Peyer's patch (tissue), 4 donors: ENCODE measurements at places on chromosomes 13 and 19. TPM values are rescaled to one million over a fixed set of nuclear protein-coding genes. Genes with fewer than 3 reads are reported as not detected.
A peak's percentile ranks its signal among the peaks of the same experiment; 100 is the strongest.

GRCh38 chr19:19417046-19417445 is 11.6 kb downstream of the GATAD2A start:
- H3K36me3 ChIP-seq = no peaks in the 10 kb centered on the region
- no peaks in the 10 kb centered on the region for H3K4me1 ChIP-seq
- H3K27me3 ChIP-seq = no peaks in the 10 kb centered on the region
- H3K27ac ChIP-seq = no peak overlapping the region
- H3K4me3 ChIP-seq = no peak overlapping the region

GRCh38 chr19:2015608-2015950 is at the start of gene BTBD2:
Gene BTBD2 (minus strand): TSS chr19:2015714. CDS start chr19:2015703, 11 bp downstream.
- H3K27ac ChIP-seq = peak within 1 kb of the TSS; percentile 75
- H3K4me1 ChIP-seq = no peaks in the 10 kb centered on the region
- peak within 1 kb of the TSS; percentile 58 for H3K4me3 ChIP-seq
- no peaks in the 10 kb centered on the region for H3K27me3 ChIP-seq
- peak; percentile 66 for DNase-seq

The CLEC17A gene
- total RNA-seq = 12.4 TPM

DNA sequence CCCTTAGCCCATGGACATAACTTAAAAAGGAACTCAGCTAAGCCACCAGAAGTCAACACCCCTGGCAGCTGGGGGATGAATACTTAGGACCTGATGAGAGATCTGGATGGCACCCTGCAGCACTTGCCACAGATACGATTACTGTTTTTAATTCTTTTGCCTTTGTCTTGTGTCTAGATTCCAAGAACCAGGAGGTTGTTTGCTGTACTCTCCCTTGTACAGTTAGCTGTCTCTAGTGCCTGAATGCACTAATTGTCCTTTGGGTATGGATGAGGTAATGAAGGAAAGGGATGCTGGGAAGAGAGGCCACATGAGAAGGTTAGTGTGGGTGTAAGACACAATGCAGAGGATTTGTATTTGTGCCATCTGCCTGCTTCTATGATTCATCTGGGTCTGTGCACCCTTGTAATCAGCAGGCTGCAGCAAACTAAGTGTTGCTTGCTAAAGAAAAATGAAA is 385.8 kb downstream of the KCNRG start:
- DNase-seq = no peak
- no peaks in the 10 kb centered on the region for H3K4me1 ChIP-seq
- H3K36me3 ChIP-seq = no peaks in the 10 kb centered on the region
- no peak overlapping the region for H3K27ac ChIP-seq
- no peaks in the 10 kb centered on the region for H3K27me3 ChIP-seq

The SAE1 gene
- 35.9 TPM for total RNA-seq

DNA sequence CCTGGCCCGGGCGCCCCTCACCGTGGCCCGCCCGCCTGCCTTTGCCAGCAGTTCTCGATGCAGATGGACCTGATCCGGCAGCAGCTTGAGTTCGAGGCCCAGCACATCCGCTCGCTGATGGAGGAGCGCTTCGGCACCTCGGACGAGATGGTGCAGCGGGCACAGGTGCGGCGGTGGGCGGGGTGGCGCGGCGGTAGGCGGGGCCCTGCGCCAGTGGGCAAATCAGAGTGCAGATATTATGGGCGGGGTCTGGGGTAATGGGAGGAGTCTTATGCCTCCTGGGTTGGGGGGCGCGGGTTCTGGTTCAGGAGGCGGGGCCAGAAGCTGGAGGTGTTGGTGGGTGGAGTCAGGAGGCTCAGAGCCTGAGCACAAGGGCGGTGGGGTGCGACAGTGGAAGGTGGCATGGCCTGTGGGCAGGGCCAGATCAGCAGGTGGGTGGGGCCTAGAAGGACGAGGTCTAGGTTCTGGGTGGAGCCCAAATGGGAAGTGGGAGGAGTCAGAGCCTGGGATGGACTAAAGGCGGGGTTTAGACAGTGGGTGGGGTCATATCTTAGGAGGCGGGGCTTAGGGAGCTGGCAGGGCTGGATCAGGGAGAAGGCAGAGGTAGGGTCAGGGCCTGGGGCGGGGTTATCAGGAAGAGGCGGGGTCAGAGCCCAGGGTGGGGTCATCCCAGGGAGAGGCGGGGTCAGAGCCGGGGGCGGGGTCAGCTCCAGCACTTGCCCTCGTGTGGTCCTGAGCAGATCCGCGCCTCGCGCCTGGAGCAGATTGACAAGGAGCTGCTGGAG is 5.6 kb downstream of the APC2 start:
- H3K4me3 ChIP-seq = peak overlapping the region; percentile 6
- H3K27ac ChIP-seq = no peak overlapping the region
- peaks cover 9% of the 10 kb centered on the region for H3K4me1 ChIP-seq
- peak; percentile 92 for DNase-seq
- no peaks in the 10 kb centered on the region for H3K27me3 ChIP-seq

DNA sequence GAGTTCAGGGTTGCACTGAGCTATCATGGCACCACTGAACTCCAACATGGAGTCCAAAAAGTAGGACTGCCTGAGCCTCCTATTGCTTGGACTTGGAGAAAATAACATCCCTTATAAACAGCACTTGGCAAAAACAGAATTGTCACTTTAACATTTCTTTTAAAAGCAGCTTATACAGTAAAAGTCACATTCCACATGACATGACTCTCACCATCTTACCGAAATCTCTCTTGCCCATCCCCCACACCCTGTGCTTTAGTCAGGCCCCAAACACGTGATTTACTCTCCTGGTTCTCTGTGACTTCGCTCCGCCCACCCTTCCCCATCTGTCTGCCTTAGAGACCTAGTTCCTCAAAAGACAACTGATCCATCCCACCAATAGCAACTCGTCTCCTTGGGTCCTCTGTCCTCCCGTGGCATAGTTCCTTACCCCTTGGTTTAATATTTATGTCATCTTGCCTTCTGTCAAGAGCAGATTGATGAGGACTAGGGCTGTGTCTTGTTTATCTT is 4.6 kb downstream of the SAFB start:
- peaks cover 45% of the 10 kb centered on the region for H3K36me3 ChIP-seq
- no peak overlapping the region for H3K4me3 ChIP-seq
- no peaks in the 10 kb centered on the region for H3K27me3 ChIP-seq
- DNase-seq = no peak

GRCh38 chr13:28056970-28057712 is 43.2 kb downstream of the FLT3 start:
- H3K4me1 ChIP-seq = no peaks in the 10 kb centered on the region
- H3K27me3 ChIP-seq = no peaks in the 10 kb centered on the region
- H3K27ac ChIP-seq = no peak overlapping the region
- no peak overlapping the region for H3K4me3 ChIP-seq

The FXYD1 gene
- total RNA-seq = 12.7 TPM

The PTGER1 gene
- not detected for total RNA-seq

DNA sequence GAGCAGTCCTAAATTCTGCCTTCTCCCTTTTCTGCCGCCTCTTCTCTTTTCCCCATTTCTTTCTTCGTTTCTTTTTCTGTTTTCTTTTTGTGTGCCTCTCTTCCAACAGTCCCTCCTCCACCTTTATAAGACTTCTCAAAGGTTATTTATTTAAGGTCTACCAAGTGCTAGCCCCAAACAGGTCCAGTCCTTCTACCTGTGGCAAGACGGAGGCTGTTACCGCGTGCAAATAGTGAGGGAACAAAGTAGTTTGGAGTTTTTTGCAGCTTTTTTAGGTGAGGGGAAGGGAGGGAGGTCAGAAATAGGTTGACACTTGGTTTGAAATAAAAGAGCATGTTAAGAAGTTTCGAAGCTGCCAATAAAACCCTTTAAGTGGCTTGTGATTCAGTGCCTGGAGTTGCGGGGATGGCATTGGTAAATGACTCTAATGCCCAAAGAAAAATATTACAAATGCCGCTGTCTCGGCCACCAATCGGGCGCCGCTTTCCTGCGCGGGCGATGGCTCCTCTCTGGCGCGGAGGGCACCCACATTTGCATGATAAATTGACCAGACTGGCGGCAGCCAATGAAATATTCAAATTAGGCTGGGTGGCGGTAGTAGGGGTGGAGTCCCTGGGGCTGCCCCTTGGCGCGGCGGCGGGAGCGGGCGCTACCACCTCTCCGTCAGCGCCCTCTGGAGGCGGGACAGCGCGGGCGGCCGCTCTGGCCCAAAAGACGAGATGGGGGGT is 7.5 kb upstream of the TSHZ3 start:
- H3K27me3 ChIP-seq = no peaks in the 10 kb centered on the region
- H3K27ac ChIP-seq = no peak overlapping the region
- no peak for DNase-seq
- H3K36me3 ChIP-seq = no peaks in the 10 kb centered on the region
- no peak overlapping the region for H3K4me3 ChIP-seq
- H3K4me1 ChIP-seq = no peaks in the 10 kb centered on the region

The FOSB gene
- total RNA-seq = 4.4 TPM

The IGFL3 gene
- total RNA-seq = not detected

DNA sequence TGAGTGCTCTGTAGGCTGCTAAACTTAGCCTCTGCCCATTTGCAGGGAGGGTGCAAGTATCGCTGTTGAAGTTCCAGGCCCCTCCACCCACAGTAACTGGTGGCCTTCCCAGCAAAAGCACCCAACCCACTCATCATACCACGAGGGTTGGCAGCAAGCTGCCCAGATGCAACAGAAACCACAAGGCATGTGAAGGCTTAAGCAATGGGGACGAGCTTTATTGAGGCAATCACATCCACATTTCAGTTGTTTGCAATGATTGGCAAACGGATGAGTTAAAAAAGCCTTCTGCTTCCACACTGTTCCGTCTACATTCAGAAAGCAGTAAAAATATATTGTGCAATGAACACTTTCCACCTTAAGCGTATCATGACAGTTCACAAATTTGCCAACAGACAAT is 10.3 kb downstream of the GJB6 start:
- DNase-seq = no peak
- H3K4me3 ChIP-seq = no peak overlapping the region
- H3K27me3 ChIP-seq = no peaks in the 10 kb centered on the region
- no peak overlapping the region for H3K27ac ChIP-seq
- no peaks in the 10 kb centered on the region for H3K4me1 ChIP-seq

GRCh38 chr13:41352935-41353840 is 42.1 kb downstream of the NAA16 start:
- no peaks in the 10 kb centered on the region for H3K27me3 ChIP-seq
- peaks cover 3% of the 10 kb centered on the region for H3K36me3 ChIP-seq
- no peak overlapping the region for H3K27ac ChIP-seq
- no peak for DNase-seq
- no peaks in the 10 kb centered on the region for H3K4me1 ChIP-seq

DNA sequence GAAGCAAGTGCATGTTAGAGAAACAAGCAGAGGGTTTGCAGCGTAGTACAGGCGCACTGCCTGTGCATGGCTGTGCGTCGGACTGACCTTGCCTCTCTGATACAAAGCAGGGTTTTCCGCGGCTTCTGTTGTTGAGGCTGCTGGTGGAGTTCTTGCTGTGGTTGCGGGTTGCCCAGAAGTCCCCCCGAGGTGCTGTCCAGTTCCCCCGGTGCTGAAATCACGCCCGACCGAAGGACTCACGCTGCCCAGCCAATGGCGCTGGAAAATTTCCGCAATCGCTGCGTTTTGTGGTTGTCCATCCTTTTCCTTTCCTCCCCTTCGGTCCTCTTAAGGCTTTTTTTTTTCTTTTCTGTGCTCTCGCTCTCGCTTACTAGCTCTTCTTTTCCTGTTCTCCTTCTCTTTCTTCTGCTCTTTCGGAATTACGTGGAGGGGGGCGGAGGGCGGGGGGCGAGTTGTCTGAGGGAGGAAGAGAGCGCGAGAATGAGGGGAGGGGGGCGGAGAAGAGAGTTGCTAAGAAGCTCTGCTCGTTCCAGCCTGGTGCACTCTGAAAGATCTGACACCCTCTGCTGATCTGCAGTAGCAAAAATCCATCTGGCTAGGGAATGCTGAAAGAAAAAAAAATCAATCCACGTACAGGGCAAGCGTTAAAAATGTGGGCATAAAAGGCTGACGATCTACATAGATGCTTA is at the start of gene SLITRK1:
SLITRK1 (minus strand) TSS at position 558 of the 689 bp plus-strand sequence. CDS start 967 bp downstream, outside the sequence.
- no peak for DNase-seq
- no peaks in the 10 kb centered on the region for H3K27me3 ChIP-seq
- H3K4me1 ChIP-seq = no peaks in the 10 kb centered on the region
- no peak within 1 kb of the TSS for H3K4me3 ChIP-seq
- no peak within 1 kb of the TSS for H3K27ac ChIP-seq
- no peaks in the 10 kb centered on the region for H3K36me3 ChIP-seq

GRCh38 chr19:43372462-43372861 is 19.0 kb downstream of the CD177 start:
- H3K4me1 ChIP-seq = no peaks in the 10 kb centered on the region
- no peak overlapping the region for H3K27ac ChIP-seq
- no peaks in the 10 kb centered on the region for H3K36me3 ChIP-seq
- no peak for DNase-seq

DNA sequence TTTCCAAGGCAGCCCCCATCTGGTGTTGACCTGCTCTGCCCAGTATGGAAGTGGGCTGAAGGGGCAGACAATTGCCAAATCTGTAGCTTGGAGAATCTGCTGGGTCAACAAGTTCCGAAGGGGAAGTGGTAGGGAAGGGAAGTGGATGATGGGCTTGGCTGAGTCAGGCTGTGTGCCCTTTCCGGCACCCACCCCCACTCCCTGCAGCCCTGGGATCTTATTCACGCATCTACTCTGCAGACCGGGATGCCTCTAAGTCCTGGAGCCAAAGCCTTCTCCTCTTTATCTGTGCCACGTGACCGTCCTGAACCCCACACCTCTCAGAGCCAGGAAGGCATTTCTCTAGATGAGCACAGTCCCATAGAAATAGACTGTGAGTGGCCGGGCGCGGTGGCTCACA is 7.5 kb upstream of the C5AR2 start:
- DNase-seq = no peak
- H3K27me3 ChIP-seq = no peaks in the 10 kb centered on the region
- no peaks in the 10 kb centered on the region for H3K36me3 ChIP-seq
- no peaks in the 10 kb centered on the region for H3K4me1 ChIP-seq

DNA sequence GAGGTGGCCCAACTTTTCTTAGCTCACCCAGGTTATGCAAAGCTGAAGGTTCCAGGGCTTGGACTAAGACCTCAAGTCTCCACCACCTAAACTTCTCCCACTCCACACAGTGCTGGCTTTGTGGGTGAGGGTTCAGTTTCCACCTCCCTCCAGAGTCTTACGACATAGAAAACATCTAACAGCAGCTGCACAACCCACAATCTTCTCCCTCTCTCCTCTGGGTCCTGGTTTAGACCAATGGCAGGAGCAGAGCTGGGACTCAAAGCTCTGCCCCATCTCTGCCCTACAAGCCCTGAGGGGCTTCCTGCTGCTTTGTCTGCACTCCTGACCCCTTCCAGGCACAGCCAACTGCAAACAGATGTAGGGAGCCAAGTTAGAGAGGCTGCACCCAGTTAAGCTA is 16.0 kb downstream of the IRGC start:
- no peaks in the 10 kb centered on the region for H3K36me3 ChIP-seq
- no peaks in the 10 kb centered on the region for H3K4me1 ChIP-seq
- no peak for DNase-seq
- no peak overlapping the region for H3K27ac ChIP-seq
- H3K27me3 ChIP-seq = no peaks in the 10 kb centered on the region

The HAUS5 gene
- total RNA-seq = 6.2 TPM

The LMTK3 gene
- 8.3 TPM for total RNA-seq

DNA sequence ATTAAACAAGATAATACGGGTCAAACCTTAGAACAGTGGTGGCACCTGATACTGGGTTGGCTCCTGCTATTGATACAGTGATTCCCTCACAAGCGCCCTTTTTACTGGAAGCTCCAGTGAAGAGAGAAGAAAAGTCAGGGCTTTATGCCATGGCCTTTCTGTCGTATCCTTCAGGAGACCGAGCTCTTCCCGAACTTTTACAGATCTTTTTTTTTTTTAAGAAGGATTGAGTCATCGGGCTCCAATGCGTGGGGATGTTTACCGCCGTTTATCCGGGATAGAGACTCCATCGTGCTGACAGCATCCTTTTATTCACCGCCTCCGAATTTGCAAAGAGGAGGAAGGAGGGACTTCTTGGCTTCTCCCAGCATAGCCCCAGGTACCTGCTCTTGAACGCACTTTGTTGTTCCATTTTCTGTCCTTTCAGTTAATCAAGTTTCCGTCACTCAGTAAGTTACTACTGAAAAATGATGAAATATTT is 574 bp downstream of the ZNF227 start:
- H3K27ac ChIP-seq = peak overlapping the region; percentile 77
- H3K27me3 ChIP-seq = no peaks in the 10 kb centered on the region
- DNase-seq = no peak
- peaks cover 9% of the 10 kb centered on the region for H3K4me1 ChIP-seq
- peak overlapping the region; percentile 82 for H3K4me3 ChIP-seq

The ZNF836 gene
- 9.9 TPM for total RNA-seq
